ENCODE measurements at places on chromosomes 11 and 22. TPM values are rescaled to one million over a fixed set of nuclear protein-coding genes. Genes with fewer than 3 reads are reported as not detected.
A peak's percentile ranks its signal among the peaks of the same experiment; 100 is the strongest.

DNA sequence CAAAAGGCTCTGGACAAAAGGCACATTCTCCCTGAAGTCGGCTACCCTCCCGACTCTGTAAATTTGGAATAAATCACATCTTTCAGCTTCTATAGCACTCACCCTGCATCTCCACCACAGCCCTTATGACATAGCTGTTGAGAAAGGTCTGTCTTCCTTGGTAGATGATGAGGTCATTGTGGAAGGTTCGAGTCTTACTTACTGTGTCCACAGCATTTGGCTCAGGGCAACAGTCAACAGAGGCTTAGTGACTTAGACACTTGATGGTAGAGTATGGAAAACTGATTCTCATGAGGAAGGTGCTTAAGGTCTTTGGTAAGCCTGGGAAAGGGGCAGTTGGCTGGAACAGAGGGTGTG is 45.6 kb downstream of the PTPRJ start:
- DNase-seq: no peak

DNA sequence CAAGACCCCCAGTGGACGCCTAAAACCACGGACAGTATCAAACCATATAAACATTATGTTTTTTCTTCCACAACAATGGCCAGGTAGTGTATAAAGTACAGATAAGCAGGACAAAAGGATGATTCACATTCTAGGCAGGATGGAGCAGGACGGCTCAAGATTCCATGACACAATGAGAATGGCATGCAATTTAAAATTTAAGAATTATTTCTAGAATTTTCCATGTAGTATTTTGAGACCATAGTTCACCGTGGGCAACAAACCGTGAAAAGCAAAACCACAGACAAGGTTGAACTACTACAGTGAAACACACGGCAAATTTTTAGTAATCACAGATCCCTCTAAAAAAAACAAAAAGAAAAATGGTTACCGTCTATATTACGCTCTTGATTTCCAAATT is 7.5 kb downstream of the NARS2 start:
- DNase-seq: peak; percentile 79

DNA sequence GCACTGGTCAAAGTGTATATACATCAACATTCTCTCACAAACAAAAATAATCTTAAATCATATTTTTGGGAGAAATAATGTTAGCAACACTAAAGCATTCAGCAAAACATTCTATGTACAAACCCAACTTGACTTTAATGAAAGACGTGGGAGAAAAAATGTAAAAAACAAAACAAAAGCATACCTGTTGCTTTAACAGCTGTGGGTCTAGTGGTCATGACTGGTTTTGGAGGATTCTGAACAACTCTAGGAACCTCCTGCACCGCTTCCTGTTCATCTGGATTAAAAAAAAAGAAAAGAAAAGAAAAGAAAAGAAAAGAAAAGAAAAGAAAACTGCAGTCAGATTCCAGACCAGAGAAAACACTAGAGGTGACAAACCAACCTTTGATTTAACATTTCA is 2.1 kb downstream of the FNBP4 start:
- peak; percentile 7 for DNase-seq

GRCh38 chr11:3723014-3723708 is 52.0 kb upstream of the CHRNA10 start:
- DNase-seq: peak; percentile 79

DNA sequence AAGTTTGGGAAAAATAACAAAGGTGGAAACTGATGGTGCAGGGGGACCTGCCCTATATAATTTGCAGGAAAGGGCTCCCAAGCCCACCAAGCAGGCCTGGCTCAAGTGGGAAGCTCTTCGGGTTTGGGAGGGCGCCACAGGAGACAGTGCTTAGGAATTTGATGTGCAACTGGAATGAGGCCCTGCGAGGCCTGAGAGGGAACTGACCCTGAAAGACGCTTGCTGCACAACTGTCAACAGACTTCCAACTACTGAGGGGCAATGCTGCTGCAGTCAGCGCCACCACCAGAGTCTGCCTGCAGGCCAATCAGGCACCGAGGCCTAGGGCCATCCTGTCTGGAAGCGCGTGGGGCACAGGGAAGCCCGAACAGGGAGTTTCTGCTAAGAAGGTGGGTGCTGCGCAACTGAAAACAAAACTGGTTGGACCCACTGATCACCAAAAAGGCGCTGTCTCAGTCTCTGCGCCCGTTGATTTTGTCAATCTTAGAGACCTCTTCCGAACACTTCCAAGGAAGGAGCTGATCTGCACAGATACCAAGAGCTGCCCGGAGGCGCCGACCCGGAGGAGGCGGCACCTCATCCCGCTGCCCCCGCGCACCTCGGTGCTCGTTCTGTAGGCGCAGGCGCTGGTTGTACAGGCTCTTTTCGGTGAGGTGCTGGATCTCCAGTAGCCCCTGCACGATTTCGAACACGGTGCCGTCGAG is 667 bp downstream of the DGCR6L start:
- DNase-seq: peak; percentile 25

GRCh38 chr22:31812977-31813605 is 59.3 kb downstream of the DEPDC5 start:
- no peak for DNase-seq

- peak; percentile 76 for DNase-seq
Measured at GRCh38 chr11:12606597-12606996, 67.6 kb upstream of the TEAD1 start.

DNA sequence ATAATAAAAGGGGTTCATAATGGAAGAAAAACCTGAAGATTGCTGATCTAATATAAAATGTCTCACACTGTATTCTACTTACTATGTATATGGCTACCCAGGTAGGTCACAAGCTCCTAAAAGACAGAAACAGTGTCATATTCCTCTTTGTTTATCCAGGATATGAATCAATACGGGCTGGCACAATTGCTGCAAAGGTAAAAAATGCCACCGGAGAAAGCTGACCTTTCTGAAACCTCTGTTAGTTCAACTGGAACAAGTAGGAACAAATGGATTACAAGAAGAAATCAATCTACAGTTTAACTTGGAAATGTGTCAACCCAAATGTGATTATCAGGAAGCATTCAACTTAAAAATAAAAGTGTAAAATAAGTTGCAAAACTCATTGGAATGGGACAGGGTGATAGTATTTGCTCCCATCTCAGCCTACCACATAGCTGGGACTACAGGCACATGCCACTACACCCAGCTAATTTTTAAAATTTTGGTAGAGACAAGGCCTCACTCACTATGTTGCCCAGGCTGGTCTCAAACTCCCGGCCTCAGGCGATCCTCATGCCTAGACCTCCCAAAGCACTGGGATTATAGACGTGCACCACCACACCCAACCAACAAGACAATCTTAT is 27.6 kb downstream of the SLC35F2 start:
- no peak for DNase-seq

GRCh38 chr11:98545544-98546175 is 475.1 kb upstream of the CNTN5 start:
- DNase-seq: no peak

DNA sequence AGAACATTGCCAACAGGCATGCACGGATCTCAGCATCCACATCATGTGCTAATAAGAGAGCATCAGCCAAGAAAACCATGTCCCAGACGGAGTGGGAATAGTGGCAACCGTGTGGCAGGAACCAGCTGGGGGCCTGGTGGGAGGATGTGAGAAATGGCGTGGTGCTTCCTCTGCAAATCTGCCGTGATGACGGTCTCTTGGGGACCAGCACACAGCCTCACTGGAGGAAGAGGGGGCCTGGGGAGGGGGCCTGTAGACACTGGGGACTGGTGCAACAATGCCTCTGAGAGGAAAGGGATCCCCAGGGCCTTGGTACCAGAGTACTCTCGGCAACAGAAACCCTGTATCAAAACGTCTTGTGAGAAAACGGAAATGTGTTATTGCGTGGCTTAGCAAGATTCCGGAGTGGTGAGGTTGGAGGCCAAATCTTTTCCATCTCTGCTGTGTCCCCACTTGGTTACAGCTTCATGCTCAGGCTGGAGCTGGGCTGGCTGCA is 154.3 kb upstream of the TBCEL start:
- DNase-seq: no peak

GRCh38 chr11:67372321-67372992 is 941 bp downstream of the CLCF1 start:
- no peak for DNase-seq

GRCh38 chr11:5992150-5992549 is 5.4 kb upstream of the OR52L1 start:
- DNase-seq: no peak

- DNase-seq: no peak
Measured at GRCh38 chr11:115291325-115291724, 212.9 kb downstream of the CADM1 start.

DNA sequence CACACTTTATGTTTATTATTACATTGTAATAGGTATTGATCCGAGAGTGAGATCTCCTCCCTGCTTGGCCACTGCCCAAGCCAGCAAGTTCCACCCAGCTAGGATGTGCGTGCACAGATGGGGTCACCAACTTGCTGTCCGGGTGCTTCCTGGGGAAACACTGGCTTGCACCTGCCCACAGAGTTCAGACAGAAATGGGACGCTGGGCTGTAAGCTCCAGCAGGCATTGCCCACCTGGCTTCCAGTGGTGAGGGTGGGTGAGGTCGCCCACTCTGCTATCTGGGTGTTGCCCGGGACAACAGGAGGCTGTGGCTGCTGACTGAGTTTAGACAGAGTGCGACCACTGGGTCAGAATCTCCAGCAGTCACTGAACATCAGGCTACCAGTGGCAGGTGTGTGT is 289.8 kb upstream of the ANO3 start:
- no peak for DNase-seq

DNA sequence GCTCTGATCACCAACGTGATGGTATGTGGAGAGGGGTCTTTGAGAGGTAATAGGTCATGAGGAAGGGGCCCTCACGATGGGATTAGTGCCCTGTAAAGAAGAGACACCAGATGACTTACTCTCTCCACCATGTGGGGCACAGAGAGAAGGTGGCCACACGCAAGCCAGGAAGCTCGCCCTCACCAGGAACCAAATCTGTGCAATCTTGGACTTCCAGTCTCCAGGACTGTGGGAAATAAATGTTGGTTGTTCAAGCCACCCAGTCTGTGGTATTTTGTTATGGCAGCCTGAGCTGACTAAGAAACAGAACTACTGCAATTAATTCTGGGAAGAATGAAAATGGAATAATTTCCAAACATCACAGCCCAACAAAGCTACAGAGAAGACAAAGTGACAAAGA is 117.5 kb downstream of the SNX19 start:
- DNase-seq: peak; percentile 53

DNA sequence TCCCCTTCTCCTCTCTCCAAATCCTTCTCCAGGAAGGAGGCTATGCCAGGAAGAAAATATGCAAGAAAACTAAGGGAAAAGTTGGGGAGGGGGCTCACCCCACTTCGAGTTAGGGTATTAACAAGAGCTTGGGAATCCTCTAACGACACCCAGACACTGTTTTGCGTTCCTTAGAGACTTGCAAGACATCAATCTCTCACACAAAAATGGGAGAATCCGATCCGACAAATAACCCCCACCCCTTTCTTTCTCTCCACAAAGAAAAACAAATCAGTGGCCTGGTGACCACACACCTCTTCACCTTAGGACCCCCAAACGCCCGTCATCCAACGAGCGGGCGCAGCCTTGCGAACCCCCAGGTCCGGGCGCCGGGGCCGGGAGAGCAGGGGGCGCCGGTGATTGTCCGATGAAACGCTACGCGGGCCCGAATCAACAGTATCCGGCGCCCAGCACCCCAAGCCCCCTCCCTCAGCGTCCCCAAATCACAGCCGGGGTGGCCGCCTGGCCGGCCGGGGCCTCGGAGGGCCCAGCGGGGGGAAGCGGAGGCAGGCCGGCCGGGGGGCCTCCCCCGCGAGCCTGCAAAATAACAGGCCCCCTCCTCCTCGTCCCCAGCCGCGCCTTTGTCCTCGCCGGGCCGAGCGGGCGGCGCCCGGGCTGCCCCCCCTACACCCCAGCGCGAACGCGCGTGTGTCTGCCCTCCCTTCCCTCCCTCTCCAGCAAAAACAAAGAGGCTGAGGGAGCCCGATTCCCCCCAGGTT is 690 bp downstream of the CSNK1E start:
- DNase-seq: peak; percentile 40

GRCh38 chr11:119639642-119640205 is 89.3 kb downstream of the NECTIN1 start:
- no peak for DNase-seq

DNA sequence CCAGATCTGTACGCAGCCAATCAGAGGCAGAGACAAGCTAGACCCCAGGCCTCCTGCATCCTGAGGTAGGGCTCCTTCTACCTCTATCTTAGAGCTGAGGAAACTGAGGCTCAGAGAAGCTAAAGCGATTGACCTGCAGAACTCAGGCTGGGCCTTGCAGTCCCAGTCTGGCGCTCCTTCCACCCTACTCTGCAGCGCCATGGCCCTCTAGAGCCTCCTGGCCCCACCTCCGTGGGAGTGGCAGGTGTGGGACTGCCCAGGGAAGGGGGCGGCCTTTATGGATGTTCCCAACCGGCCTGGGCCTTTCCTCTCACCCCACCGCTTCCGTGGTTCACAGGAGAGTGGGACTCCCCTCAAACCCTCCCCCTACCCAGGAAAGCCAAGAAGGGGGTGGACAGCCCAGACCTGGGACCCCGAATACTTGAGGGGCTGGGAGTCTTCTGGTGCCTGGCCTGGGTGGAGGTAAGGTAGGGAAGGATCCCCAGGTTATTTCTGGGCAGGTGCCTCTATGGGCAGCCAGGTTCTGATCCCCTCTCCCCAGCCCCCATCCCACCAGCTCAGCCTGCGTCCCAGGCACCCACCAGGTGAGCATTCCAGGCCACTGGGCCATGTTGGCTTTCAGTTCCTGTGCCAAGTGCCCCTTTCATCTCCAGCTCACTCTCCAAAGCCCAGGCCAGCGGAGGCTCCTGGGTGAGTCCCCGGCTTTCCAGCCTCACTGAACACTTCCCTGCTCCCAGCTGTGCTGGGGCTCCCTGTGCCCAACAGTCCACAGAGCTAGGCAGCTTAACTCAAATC is 3.0 kb downstream of the WNT11 start:
- DNase-seq: no peak

- DNase-seq: no peak
Measured at GRCh38 chr11:34341096-34341495, 16.7 kb downstream of the ABTB2 start.

- no peak for DNase-seq
Measured at GRCh38 chr11:122365610-122366360, 249.8 kb upstream of the BLID start.

The OR52E8 gene
- total RNA-seq: not detected

The NUMA1 gene
- 126 TPM for total RNA-seq

The GRIK4 gene
- not detected for total RNA-seq

The MMP12 gene
- total RNA-seq: 4.0 TPM

The HPX gene
- not detected for total RNA-seq

The SYT13 gene
- total RNA-seq: 7.2 TPM

The CELSR1 gene
- 11.8 TPM for total RNA-seq

The OR10D3 gene
- not detected for total RNA-seq
